ENCODE measurements at places on chromosomes 7 and 10. TPM values are rescaled to one million over a fixed set of nuclear protein-coding genes. Genes with fewer than 3 reads are reported as not detected.

The TMEM225B gene
- polyA plus RNA-seq = 0.10 TPM

The CACNB2 gene
- 8.9 TPM for polyA plus RNA-seq

The VWDE gene
- not detected for polyA plus RNA-seq

The STMP1 gene
- polyA plus RNA-seq = 26.3 TPM

The WEE2 gene
- not detected for polyA plus RNA-seq
